ENCODE measurements at places on chromosomes 6 and 20.

DNA sequence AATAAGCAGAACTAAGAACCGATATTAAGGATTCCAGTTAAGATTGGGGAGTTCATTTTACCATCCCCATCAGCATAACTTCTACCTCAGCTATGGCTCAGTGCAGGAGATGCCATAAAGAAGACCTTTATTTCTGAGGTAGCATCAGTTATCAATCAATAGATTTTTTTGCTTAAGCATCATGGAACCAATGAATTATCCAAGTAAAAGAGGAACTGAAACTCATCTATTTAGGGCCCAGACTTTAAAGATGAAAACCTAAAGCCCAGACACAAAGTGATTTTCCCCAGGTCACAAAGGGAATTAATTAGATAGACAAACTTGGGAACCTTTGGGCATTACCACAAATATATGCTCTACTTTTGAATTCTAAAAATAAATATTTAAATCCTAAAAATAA lies 59.2 kb upstream of the TINAG start:
- DNase-seq = no peak

DNA sequence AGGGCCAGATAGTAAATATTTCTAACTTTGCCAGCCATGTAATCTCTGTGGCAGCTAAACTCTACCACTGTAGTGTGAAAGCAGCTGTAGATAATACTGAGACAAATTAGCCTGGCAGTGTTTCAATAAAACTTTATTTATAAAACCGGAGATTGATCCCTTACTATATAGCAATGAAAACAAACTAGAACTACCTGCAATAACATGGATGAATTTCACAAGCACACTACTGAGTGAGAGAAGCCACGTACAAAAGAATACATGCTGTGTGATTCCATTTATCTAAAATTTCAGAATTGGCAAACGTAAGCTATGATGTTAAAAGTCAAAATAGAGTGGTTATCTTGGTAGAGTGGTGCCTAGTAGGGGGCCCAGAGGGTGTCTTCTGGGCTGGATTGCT lies 198.7 kb upstream of the SGK1 start:
- DNase-seq = no peak

- DNase-seq = no peak
These were observed 751 bp downstream of the MAP3K4 start for GRCh38 chr6:160992061-160992979.

- DNase-seq = no peak
These were observed 147.1 kb downstream of the TAF4 start for GRCh38 chr20:61918548-61918947.

DNA sequence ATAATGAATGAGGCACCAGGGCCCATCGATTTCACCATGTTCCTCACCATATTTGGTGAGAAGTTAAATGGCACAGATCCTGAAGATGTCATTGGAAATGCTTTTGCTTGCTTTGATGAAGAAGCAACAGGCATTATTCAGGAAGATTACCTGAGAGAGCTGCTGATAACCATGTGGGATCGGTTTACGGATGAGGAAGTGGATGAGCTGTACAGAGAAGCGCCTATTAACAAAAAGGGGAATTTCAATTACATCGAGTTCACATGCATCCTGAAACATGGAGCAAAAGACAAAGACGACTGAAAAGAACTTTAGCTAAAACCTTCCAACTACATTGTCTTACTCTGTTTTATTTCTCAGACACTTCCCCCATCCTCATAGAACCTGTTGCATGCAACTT lies 21.6 kb upstream of the ZBTB22 start:
- DNase-seq = no peak

- no peak for DNase-seq
These were observed 113.7 kb downstream of the PHACTR3 start for GRCh38 chr20:59718071-59718470.

DNA sequence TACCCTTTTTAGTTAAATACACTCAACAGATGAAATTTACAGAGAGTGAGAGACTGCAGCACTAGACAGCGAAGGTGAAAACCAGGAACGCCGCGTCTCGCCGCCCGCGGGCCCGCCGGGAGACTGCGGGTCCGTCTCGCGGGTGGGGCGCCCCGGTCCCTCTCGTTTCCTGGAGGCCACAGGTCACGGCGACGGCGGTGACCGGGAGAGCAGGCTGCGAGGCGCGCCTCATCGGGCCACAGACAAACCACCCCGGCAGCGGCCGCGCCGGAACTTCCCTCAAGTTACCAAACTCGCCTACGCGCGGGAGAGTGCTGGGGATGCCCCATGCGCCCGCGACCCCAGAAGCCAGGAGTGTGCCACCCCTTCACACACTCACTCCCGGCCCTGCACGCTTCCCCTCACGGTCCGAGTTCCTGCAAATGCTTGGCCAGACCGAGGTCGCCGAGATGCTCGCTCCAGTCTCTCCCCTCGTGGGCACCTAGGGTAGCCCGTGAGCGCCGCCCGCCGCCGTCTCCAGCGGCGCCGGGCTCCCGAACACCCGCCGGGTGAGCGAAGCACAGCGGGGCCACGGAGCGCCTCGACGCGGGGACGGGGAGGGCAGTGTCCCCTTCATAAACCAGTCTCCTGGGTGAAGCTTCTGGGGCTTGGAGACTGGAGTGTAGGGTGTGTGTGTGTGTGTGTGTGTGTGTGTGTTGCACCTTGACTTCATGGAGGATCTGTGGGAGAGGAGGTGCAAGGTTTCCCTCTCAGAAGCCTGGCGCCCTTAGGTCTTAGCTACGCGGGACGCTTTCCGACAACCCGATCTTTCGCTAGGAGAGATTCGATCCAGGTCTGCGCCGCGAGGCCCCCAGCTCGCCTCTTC lies 1.4 kb downstream of the BACH2 start:
- no peak for DNase-seq

DNA sequence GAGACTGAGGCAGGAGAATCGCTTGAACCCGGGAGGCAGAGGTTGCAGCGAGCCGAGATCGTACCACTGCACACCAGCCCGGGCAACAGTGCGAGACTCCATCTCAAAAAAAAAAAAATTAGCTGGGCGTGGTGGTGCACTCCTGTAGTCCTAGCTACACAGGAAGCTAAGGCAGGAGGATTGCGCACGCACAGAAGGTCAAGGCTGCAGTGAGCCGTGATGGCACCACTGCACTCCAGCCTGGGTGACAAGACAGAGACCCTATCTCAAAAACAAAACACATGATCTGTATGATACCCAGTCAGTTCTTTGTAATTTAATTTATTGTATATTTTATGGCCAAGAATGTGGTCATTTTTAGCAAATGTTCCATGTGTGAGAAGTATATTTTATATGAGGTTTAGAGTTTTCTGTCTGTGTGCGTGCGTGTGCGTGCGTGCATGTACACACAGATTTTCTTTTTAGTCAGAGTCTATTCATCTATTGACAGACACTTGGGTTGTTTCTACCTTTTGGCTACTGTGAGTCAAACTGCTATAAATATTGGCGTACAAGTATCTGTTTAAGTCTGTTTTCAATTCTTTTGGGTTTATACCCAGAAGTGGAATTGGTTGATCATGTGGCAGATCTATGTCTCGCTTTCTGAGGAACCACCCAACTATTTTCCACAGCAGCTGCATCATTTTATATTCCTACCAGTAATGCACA lies 22.2 kb upstream of the MYL9 start:
- DNase-seq = no peak

DNA sequence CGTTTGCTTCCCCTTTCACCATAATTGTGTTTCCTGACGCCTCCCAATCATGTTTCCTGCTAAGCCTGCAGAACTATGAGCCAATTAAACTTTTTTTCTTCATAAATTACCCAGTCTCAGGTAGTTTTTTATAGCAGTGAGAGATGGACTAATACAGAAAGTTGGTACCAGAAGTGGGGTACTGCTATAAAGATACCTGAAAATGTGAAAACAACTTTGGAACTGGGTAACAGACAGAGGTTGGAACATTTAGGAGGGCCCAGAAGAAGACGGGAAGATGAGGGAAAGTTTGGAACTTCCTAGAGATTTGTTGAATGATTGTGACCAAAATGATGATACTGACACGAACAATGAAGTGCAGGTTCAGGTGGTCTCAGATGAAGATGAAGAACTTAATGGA lies 1058.6 kb upstream of the CITED2 start:
- no peak for DNase-seq

- no peak for DNase-seq
These were observed 2.1 kb upstream of the TBXT start for GRCh38 chr6:166169549-166170421.

DNA sequence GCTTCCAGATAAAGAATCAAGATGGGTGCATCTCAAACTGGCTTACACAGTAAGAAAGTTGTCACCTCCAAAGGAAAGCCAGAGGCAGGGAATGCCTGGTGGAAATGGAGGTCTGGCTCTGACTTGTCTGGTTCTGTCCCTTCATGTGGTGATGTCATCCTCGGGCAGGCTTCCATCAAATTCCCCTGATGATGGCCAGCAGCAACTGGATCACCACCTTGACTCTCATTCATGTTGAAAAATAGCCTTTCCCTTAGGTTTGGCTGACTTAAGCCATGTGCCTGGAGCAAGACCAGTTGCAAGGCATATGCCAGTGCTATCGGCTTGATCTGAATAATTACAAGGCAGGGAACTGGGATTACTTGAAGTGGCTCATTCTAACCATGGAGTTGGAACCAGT lies 28.8 kb downstream of the IMPG1 start:
- DNase-seq = no peak

Measured in pulmonary artery endothelial cell (primary cell).